Mucosa of descending colon (tissue), 3 donors: ENCODE measurements at places on chromosomes 1 and 21. TPM values are rescaled to one million over a fixed set of nuclear protein-coding genes. Genes with fewer than 3 reads are reported as not detected.

The FCGR3A gene
- total RNA-seq: 1.1 TPM

The CIART gene
- total RNA-seq: 1.6 TPM

The DYNLT5 gene
- total RNA-seq: 1.9 TPM

The TLR5 gene
- total RNA-seq: 6.9 TPM

DNA sequence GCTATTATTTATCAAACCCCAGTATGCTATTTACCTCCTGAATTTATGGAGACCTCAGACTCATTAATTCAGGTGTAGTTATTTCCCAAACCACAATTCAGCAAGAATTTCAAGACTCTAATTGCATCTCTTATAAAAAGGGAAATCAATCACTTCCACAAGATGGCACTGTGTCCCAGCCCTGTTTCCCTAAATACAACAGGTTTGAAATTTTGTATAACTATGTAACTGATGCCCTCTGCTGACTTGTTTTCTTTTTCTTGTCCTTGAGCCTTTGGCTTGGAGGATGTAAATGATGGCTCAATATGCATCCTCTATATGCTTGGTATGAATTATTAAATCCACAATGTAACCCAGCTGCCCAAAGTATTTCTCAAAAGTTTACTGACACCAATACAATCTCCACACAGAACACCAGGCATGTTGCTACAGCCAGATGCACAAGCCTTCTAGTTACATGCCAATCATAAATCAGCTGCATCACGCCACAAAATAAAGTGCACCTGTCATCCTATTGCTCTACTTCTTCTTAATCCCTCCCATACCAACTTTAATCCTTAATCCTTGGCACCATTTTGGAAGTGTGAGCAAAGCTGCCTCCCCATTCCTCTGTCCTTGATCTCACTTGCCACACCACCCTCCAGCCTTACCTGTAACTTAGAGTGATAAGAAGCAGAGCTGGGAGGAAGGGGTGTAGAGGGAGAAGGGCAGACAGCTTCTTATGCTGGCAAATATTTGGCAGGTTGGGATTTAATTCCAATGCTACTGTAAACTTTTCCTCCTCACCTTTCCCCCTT, 9.0 kb downstream of the C1orf105 start:
- peak; percentile 75 for DNase-seq

GRCh38 chr1:154716614-154717527, 108.9 kb upstream of the ADAR start:
- DNase-seq: no peak

DNA sequence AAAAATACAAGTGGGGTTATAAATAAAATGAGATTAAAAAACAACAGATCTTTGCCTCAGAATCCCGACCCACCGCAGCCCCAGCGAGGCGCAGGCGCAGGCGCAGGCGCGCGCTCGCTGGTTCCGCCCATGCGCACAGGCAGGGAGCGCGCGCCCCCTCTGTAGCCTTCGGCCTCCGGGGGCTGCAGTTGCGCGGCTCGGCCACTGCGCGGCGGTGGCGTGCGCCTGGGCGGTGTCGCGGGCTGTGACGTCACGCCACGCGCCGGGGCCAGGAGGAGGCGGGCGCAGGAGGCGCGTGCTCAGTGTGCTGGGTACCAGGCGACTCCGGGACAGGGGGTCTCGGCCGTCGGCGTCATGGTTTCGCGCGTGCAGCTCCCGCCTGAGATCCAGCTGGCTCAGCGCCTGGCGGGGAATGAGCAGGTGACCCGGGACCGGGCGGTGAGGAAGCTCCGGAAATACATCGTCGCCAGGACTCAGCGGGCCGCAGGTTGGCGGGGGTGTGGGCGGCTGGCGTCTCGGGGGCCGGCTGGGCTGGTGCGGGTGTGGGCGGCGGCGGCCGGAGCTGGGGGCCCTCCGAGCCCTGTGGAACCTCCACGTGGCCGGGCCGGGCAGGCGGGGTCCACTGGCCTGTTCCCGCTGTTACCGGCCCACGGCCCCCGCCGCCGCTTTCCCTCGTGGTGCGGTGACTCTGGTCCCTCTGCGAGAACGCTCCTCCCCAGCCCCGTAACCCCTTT, at the start of gene RRP1:
Gene RRP1 (plus strand): TSS at position 302 of the 734 bp plus-strand sequence. CDS start 53 bp downstream, at position 355.
- DNase-seq: peak; percentile 97

- no peak for DNase-seq
Observed at GRCh38 chr1:18929686-18930085, 26.8 kb downstream of the IFFO2 start.

- DNase-seq: no peak
Observed at GRCh38 chr1:23149114-23149513, 19.5 kb downstream of the LUZP1 start.

GRCh38 chr1:94716965-94717364, 103.2 kb upstream of the SLC44A3 start:
- no peak for DNase-seq
